ENCODE measurements at places on chromosomes 3 and 15. TPM values are rescaled to one million over a fixed set of nuclear protein-coding genes. Genes with fewer than 3 reads are reported as not detected.

MBD4 gene
- 38.9 TPM for total RNA-seq

C3orf49 gene
- not detected for total RNA-seq

GRAMD2A gene
- not detected for total RNA-seq

FANCD2OS gene
- total RNA-seq: not detected

PIF1 gene
- 50.0 TPM for total RNA-seq

CCNB2 gene
- 64.4 TPM for total RNA-seq

TAGLN3 gene
- 0.89 TPM for total RNA-seq

CYP1A2 gene
- total RNA-seq: not detected

ALDH1L1 gene
- total RNA-seq: not detected

TRH gene
- not detected for total RNA-seq

All from activated CD8-positive, alpha-beta T cell treated with anti-CD3 and anti-CD28 coated beads for 36 hours (primary cell).